ENCODE measurements at places on chromosomes 11 and 22.
A peak's percentile ranks its signal among the peaks of the same experiment; 100 is the strongest.

DNA sequence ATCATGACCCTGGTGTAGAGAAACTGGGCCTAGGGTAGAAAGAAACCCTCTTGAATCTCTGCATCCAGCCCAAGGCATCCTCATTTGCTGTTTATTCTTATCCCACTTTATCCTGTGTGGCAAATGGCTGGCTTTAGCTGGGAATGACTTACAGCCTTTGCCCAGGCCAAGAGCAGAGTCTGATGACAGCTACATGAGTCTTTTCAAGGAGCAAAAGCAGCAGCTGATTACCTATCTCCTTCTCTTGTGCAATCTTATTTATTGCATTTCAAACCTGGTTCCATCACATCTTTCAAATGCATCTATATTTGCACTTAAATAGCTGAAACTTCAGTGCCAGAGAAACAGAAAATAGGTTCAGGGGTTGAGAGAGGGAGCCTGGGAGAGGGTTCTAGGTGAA lies 26.1 kb downstream of the SYT13 start:
- DNase-seq: no peak

DNA sequence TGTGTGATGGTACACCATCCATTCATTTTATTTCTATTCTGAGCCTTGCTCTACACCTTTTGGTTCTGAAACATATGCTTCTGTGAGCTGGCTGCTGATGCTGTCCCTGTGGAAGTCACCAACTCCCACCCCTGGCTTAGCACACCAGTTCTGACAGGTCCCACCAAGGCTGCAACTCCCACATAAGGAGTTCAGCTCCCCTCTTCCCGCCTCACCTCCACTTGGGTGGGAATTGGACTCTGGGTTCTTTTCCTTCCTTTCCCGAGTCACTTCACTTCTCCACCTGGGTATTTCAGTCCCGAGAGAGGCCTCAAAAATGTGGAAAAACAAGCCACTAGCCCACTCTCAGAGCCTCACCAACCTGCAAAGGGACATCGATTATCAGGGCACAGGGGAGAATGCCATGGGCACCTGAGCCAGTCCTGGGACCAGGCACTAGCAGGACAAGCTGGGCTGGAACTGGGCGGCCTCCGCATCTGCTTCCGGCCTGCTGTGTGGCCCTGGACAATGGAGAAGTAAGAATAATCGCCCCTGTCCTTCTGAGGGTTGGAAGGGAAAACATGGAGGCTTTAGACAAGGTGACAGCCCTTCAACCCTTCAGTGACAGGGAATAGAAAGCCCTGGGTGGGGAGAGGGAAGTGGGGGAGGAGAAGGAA lies 80.1 kb downstream of the IGLL1 start:
- DNase-seq: no peak

- DNase-seq: no peak
Observed at GRCh38 chr22:24526191-24526590, 28.7 kb downstream of the GUCD1 start.

DNA sequence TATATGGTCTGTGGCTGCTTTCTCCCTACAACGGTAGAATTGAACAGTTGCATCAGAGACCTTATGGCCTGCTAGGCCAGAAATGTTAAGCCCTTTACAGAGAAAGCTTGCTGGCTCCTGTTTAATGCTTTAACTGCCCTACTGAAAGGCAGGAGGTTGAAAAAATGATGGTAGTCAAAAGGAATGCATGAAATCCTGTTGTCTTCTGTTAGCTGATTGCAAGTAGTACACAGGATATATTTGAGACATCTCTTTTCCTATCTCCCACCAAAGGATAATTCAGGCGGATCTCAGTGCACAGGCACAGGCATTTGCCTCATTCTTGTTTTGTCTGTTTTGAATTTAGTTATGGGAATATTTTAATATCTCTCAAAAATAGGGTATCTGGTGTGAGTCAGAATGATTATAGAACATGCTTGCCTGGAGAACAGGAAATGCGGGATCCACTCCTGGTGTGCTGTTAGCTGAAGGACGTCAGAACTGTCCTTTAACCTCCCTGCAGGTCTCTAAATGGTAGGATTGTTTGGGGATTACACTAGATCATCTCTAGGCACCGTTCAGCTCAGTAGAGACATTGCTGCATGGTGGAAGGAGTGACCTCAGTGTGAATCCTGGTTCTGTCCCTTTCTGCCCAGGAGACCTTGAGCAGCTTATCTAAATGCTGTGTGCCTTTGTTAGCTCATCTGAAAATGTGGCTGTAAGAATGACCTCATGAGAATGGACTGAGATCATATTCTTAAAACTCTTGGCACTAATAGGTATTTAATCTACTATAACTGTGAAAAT lies 49.5 kb downstream of the PACS1 start:
- no peak for DNase-seq

- DNase-seq: no peak
Observed at GRCh38 chr11:65811764-65812475, 21.8 kb upstream of the SNX32 start.

DNA sequence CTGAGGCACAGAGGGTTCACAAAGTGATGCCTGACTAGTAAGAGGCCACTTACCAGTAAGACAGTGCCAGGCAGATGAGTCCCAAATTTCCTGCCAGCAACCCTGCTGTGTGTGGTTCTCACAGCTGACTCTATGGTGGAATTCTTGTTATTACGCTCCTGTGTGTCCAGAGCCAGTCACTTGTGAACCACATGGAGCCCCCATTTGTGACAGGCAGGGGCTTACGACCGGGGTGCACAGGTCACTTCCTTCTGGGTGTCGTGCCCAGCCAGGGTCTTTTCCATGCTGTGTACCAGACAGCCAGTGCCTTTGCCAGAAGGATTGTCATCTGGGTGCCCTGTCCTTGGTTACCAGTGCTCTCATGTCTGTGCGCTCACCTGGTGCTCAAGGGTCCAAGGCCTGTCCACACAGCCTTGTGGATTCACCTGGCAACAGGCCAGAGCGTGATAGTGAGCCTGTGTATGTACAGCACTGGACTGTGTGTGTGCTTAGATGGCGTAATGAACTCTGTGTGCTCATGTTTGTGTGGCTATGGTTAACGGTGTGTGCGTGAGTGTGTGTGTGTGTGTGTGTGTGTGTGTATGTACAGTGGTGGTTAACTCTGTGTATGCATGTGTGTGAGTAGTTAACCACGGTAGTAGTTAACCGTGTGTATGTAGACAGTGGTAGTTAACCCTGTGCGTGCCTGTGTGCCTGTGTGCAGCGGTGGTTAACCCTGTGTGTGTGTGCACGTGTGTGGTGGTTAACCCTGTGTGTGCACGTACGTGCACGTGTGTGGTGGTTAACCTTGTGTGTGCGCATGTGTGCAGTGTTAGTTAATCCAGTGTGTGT lies 18.6 kb downstream of the GRAMD4 start:
- DNase-seq: no peak

GRCh38 chr22:46652081-46652846 lies 32.1 kb downstream of the GRAMD4 start:
- DNase-seq: no peak

DNA sequence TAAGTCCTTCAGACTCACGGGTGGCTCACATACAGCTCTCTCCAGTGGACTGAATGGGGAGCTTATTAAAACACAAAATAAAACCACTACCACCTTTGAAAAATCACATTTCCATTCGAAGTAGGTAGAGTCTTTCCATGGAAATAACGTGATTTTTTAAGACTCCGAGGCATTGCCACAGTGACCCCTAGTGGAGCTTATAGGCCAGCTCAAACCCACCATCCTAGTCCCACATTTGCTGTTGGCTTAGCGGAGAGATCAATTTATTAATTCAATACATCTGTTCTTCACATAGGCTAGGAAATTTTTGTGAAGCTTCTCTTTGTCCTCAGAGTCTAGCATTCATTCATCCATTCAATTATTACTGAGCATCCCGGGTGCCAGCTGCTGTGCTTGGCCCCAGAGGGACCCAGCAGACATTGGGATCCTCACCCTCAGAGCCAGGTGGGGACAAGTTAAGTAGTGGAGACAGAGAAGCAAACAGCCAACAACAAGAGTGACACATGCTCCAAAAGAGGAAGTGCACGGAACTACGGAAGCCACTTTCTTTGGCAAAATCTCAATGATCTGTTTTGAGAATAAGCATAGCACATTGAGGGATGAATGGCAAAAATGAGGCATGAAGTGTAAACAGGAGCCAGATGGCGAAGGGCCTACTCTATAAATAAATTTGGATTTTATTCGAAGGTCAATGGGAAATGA lies 10.2 kb upstream of the P4HA3 start:
- DNase-seq: peak; percentile 90

DNA sequence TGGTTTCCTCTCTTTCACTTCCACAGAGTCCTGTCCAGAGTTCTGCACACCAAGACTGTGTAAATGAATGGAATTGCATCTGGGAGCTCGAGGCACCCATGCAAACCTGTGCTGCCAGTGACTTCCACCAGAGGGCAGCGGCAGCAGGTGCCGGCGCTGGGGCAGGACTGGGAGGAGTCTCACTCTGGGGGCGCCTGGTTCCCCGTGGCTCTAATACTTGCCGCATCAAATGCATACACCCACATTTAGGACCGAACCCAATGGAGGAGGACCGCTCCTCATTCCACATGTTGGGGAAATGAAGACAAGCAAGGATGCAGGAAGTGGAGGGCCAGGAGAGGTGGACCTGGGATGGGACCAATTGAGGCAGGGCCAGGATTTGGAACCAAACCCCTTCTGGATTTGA lies 1.1 kb upstream of the CD6 start:
- no peak for DNase-seq

DNA sequence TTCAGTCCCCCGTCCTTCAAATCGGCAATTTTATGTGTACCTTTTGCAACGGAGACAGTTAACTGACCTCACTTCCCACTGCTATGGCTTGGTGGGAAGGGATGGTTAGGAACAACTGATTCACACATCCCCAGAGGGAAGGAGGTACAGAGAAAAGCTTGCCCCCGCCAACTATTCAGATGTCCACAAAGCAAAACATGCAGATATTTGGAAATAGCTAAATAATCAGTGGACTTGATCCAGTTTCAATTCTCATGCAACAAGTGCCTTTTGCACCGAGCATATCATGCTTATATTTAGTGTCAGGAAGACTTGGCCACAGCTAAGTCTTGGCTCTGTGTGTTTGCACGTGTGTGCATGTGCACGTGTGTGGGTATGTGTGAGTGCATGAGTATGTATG lies 144.6 kb downstream of the SNX19 start:
- no peak for DNase-seq

DNA sequence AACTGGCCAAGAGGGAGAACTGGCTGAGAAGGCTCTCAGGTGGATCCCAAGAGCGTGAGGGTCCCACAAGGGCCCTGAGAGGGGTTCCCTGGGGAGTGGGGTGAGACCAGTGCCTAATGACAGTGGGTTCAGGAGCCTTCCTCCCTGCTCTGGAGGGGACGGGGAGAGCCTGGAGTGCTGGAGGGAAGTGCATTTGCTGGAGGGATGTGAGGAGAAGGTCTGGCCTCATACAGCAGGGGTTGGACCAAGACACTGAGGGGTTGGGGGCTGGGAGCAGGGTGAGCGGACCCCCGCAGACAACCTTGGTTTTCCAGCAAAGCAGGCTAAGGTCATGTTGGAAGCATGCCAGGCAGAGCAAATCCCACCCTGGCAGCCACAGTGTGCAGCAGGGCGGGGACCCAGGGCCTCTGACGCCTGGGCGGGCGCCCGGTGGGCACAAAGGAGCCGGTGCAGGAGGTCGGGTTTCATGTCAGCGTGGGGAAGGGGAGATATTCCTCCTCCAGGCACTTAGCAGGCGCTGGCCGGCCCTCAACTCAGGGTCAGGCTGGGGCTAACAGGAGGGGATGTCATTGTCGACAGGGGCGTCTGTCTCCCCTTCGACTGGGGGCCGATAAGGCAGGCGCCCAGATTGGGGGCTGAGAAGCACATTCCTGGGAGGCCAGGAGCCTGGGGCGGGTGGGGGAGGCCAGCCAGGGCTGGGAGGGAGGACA lies 3.1 kb upstream of the DERL3 start:
- no peak for DNase-seq

GRCh38 chr22:44472598-44472997 lies 25.4 kb downstream of the RTL6 start:
- DNase-seq: no peak

- peak; percentile 76 for DNase-seq
Observed at GRCh38 chr11:97615546-97615945, 1225.7 kb downstream of the JRKL start.

GRCh38 chr22:48663297-48663696 lies 1164.4 kb downstream of the BRD1 start:
- DNase-seq: no peak

DNA sequence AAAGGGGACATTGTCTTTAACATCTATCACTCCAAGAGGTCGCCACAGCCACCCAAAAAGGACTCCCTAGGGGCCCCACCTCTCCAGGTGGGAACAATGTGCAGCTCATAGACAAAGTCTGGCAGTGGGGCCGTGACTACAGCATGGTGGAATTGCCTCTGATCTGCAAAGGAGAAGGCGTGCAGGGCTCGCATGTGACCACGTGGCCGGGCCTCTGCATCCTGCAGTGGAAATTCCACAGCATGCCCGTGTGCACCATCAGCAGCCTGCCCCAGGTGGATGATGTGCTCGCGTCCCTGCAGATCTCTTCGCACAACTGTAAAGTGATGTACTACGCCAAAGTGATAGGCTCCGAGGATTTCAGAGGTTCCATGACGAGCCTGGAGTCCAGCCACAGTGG lies 18.5 kb downstream of the ALKBH3 start:
- no peak for DNase-seq

DNA sequence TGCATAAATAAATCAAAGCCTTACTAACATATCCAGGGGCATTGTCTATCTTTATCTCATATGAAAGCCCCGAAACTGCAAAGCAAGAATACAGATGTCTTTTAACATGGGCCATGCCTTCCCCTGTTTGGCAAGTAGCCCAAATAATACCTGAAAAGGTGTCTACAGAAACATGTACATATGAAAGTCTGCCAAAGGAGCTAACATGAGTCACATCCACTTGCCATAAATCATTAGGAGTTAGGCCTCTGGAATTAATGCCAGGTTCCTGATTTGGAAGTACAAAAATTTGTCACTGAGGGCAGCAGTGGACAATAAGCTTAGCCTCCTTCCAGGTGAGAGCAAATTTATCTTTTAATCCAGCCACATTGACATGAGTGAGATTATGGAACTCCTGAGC lies 85.5 kb upstream of the PGR start:
- DNase-seq: no peak

- no peak for DNase-seq
Observed at GRCh38 chr22:35972559-35972958, 56.1 kb downstream of the RBFOX2 start.

DNA sequence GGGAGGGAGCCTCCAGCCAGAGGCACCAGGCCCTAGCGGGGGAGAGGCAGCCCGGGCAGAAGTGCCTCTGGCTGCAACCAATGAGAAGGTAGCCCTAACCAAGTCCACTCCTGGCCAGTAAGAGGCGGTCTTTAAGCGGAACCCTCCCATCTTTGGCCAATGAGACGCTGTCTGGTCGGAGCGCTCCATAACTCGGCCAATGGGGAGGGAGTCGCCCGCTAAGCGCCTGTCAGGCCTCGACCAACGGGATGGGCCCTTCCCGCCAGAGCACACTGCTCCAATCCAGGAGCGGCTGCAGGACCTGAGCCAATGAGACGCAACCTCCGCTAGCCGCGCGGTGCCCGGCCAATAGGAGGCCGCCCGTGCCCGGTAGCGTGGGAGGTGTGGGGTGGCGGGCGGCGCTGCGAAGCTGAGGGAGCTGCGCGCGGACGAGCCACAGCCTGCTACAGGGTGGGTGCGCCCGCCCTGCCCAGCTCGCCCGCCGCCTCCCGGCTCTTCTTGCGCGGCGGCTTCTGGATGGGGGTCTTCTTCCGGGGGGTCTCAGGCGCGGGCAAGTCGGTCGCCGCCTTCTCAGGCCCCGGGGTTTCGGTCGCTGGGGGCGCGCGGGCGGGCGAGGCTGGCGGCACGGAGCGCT lies 12.6 kb downstream of the SCARF2 start:
- no peak for DNase-seq

Measured in glomerular endothelial cell (primary cell).